ENCODE measurements at places on chromosomes 6 and 20. TPM values are rescaled to one million over a fixed set of nuclear protein-coding genes. Genes with fewer than 3 reads are reported as not detected.

The DCBLD1 gene
- 11.5 TPM for total RNA-seq

The AGER gene
- total RNA-seq = 3.0 TPM

The CLDN20 gene
- total RNA-seq = not detected

The NMBR gene
- total RNA-seq = not detected

The GNMT gene
- total RNA-seq = 630 TPM

Data from body of pancreas (tissue), 4 donors.